ENCODE measurements at places on chromosomes 3 and 15.

DNA sequence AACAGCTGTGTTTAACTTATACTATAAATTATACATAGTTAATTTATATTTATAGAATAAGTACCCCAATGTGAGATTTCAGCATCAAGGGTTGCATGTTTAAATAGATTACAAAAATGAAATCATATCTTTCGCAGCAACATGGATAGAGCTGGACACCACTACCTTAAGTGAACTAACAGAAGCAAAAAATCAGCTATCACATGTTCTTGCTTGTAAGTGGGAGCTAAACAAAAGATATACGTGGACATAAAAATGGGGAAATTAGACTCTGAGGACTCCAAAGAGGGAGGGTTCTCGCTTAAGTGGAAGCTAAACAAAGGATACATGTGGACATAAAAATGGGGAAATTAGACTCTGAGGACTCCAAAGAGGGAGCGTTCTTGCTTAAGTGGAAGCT, 626.5 kb upstream of the DPPA4 start:
- DNase-seq = no peak

DNA sequence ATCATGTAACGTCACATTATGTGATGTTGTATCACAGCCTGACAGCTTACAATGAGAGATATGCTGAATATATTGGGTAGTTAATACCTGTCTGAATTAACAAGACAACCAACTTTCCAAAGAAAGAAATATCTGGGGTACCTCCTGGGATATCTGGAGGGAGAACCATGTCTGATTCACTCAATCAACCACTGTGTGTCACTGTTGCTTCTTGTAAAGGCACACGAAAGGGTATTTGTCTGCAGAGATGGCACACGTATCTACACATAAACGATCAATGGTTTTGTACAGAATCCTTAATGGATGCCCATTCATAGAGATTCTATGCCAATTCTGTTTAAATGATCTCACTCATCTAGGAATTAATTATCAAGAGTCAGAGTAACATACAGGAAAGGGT, 252.1 kb upstream of the TMCO5A start:
- no peak for DNase-seq

GRCh38 chr3:152817400-152817799, 17.5 kb upstream of the P2RY1 start:
- no peak for DNase-seq

DNA sequence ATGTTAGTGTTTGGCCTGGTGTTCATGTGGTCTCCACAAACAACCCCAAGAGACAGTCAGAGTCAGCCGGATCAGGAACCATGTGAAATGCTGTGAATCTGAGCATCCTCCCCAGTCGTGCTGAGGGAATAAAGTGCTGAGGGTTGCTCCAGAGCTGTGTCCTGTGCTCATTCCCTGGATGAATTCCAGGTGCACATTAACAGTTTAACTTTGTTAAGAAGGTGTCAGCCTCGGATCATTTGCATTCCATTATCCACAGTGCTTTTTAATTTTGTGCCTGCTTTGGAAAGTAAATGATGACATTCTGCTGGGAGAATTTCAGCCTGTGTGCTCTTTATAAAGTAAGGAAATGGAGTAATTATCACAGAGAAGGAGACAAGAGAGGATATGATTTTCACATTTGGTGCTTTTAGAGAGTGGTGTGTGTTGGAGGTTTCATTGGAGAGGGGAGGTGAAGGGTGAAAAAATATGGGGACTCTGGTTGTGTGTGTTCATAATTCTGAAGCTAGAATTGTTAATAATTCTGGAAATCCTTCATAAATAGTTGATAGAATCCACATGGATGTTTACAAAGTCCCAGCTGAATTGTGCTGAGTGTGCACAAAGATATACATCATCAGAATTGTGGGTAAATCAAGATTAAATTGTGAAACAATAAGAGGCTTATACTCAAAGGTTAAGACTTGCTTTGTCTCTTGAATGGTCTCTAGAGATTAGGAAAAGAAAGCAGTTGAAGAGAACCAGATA, 621.4 kb downstream of the AGBL1 start:
- DNase-seq = no peak

DNA sequence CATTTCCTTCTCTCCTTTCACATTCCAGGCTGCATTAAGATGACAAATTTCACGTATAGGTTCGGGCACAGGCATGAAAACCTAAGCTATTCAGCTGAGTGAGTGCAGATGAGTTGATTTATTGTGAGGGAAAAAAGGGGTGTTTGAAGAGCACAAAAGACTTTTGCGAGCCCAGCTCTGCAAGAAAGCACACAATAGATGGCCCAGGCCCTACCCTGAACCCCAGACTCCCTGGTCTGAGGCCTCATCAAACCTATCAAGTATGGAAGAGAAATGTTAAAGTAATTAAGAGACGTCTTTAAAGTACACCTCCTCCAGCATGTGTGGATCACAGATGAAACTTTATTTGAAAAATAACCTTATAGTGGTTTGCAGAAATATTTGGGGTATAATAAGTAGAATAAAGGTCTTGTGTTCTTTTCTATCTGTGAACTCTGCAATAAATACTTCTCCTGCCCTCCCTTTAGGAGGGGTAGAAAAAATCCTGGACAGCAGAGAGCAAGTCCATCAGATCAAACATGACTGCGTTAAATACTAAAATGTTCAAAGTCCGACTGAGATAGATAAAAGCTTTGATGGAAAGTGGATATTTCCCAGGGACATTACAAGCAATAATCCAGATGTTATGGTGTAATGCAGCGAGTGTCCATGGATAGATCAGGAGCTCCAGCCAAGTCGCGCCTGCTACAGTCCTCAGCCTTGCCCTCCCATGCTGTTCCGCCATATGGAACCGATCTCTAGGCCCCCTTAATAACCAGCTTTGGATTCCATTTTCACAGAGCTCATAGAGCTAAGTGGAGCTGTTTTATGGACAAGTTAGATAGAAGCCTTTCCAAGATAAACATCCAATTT, 121.5 kb downstream of the MCTP2 start:
- DNase-seq = no peak

GRCh38 chr3:112976001-112976400, 1.1 kb upstream of the CD200R1 start:
- DNase-seq = no peak

GRCh38 chr3:180679178-180680096, at the start of gene CCDC39:
Gene CCDC39, minus strand, starts transcription at chr3:180679489. Its CDS starts 109 bp downstream, at chr3:180679380.
- peak; percentile 63 for DNase-seq

GRCh38 chr3:137970914-137971831, 38.8 kb upstream of the CLDN18 start:
- peak; percentile 46 for DNase-seq

DNA sequence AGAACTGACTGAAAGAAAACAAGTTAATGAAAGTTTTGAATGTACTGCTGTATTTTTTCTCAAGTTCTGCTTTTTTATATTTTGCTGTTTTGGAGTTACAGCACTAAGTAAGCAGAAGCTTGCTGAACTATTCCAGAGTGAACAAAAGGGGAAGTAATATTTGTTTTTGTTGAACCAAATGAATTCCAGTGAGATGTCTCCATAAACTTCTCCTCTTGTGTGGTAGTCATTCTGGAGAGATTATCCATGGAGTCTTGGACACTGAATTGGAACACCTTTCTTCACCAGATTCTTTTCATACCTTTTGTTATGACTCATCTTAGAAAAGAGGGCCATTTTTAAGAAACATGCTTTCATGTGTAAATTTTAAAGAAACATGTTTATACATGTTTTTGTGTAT, 8.8 kb downstream of the ANKUB1 start:
- no peak for DNase-seq

DNA sequence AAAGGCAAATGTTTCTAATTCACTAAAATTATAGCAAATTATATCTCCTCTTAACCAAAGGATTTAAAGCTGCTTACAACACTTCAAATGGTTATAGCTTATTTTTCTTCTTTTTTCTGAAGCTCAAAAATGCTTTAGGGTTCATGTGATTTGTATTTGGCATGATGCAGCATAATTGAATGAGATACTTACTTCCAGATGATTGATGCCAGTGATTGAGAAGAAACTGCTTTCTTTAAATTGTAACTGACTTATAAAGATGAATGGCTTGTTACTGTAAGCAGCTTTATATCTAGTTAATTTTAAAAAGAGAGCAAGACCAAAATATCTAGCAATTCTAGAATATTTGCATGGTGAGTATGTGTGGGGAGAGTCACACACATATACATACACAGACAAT, 270.7 kb upstream of the THRB start:
- DNase-seq = no peak

DNA sequence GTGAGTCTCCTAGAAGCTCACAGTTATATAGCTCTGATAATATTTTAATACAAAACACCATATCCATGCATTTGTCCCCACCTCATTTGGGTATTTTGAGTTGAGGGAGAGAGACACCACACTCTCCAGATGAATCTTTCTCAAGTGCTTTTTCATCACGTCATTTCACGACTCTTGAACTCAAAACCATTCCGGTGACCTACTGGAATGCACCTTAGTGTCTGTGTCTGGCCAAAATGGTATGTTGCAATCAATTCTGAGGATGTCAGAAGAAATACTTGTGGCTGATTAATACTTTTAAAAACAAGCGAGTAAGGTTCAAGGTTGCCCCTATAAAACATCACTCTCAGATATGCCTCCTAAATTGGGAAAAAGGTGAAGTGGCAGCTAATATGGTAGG, 352.6 kb upstream of the ICE2 start:
- no peak for DNase-seq

GRCh38 chr15:82139823-82140268, 94.0 kb upstream of the MEX3B start:
- DNase-seq = no peak

GRCh38 chr15:73747847-73748590, 5.1 kb downstream of the INSYN1 start:
- DNase-seq = no peak

GRCh38 chr3:69738859-69739203, 433 bp upstream of the MITF start:
- no peak for DNase-seq

DNA sequence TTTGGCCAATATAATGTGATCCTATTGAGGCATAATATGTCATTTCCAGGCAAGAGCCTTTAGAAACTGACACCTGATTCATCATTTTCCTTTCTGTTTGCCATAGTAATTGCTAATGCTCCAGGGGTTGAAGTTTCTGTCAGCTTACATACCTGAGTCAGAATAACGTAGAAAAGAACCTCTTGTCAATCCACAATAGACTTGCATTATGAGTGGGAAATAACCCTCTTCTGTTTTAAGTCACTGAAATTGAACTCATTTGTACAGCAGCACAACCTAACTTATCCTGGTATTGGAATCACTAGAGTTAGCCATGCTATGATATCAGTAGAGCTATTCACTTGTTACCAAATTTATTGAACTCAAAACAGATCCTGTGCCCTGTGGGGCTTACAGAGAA, 101.7 kb upstream of the TP63 start:
- no peak for DNase-seq

DNA sequence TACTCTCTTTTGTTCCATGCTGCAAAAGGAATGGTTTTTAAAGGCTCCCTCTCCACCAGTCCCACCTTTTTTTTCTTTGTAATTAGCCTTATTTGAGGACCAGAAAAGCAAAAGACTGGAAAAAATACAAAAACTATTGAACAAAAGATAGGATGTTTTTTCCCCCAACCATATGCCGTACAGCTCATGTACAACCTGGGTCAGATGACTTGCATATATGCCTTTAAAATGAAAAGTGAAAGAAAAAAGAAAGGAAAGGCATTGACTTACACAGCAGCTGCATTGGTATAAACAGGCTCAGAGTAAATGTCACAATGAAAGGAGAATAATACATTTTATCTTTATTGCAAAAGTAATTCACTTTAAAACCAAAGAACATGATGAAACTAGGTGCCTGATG, 69.5 kb upstream of the CMC1 start:
- DNase-seq = no peak

- no peak for DNase-seq
Observed at GRCh38 chr3:68854170-68854569, 78.2 kb downstream of the TAFA4 start.

DNA sequence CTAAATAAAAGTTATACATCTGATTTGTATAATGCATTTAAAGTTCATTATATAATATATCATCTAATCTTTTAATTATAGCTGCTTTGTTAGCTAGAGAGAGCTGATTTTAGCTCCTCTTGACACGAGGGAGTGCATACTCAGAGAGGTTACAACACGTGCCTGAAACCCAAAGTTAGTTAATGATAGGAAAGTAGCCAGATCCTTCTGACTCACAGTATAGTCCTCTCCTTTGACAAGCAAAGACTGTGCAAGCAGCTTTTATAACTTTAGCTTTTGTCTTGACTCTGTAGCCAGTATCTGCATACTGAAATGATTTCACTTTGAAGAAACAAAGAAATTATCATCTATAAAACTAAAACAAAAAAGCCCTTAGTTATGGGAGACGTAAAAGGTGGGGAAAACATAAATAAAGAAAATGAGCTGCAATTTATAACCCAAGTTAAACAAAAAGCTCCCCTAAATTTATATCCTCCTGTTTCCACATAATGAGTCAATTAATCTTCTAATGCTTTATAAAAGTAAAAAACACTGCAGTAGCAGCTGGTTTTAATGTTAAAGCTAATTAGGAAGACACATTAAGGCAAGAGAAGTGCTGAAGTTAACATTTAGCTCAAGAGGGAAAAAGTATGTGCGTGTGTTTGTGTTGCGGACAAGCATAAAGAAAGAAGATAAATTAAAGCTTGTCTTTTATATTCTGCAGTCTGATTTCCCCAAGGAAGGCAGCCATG, 13.1 kb downstream of the GABRR3 start:
- DNase-seq = no peak

DNA sequence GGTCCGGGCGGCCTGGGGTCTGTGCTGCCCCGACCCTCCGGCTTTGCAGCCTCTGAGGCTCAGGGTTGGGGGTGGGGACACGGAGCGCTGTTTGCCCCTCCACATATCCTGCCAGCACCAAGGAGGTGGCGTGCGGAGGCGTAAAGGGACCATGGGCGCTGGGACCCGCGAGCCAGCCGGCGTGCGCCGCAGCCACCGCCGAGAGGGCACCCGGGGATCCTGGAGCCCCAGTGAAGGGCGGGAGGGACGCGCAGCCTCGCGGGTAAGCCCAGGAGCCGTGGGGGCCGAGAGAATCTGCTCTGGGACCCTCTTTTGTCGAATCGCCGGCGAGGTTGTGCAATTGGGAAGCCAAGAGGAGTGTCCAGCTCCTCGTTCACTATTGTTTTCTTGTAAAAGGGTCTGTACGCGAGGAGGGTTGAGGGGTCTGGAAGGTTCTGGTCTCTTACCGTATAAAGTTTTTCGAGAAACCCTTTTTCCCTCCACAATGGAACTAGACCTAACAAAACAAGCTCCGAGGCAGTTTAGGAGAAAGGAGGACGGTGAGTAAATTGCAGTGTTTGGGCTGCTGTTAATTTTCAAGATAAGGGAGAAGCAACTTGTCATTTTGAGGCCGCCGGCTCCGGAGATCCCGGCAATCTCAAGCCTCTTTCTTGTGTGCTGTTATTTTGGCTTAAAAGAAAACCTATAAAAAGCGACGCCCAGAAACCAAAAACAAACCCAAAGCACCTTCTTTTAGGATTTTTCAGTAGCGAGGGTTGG, 29.9 kb upstream of the ST3GAL6 start:
- no peak for DNase-seq

Measured in stimulated activated CD4-positive, alpha-beta T cell treated with anti-CD3 and anti-CD28 coated beads, Interleukin-4, amount 100 ng/mL, for 48 hours (primary cell).